ENCODE measurements at places on chromosomes 13 and 19. TPM values are rescaled to one million over a fixed set of nuclear protein-coding genes. Genes with fewer than 3 reads are reported as not detected.

DNA sequence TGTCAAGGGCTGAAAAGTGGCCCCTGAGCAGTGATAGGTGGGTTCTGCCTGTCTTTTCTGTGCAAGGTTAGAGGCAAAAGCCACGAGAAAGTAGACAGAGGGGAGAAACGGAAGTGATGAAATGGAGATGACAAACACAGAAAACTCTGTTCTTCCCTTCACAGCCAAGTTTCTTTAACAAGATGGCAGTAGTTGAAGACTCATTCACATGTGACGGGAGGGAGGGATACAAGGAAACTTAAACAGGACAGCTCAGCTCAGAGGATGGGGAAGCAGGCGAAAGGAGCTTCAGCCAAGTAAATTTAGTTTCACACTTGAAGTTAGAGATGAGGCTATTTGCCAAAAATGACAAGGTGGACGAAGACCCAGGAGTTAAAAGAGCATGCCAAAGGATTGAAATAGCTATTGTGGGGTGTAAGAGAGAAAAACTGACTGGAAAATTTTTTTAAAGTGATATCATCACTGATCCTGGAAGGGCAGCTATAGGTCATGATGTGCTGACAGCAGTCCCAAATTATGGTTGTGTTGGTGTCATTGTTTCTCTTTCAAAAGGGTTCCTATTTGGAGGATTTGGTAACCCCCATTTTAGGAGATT lies 347.9 kb downstream of the EFNB2 start:
- no peak for DNase-seq

DNA sequence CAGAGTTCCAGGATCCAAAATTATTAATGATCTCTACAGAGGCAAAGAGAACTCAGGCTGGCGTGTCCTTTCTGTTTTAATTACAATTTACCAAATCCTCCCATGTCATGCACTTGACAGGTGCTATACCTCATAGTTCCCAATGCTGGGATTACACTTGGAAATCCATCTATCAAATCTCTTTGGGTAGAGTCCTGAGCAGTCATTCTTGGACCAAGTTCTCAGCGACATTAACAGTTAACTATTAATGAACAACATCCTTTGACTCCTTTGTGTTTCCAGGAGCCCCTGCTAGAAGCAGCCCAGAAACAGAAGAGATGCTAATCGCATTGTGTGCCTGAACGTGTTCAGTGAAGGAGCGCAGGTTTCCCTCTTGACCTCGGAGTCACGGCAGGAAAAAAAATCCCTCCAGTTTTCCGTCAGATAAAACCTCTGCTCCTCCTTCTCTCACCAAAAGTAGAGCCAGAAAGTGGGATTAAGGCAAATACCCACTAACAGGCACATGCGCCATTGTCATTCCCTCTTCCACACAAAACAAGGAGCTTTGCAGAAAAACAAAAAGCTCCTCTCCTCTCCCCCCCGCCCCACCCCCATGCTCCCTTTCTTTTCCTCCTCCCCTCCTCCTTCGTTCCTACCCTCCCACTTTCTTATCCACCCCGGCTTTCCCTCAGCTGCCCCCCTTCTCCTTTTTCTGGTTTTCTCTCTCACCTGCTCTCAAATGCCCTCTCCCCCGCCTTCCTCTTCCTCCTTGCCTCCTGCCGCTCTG lies 224.7 kb downstream of the ZIC5 start:
- DNase-seq: no peak

- no peak for DNase-seq
Observed at GRCh38 chr19:32614916-32615315, 33.9 kb downstream of the PDCD5 start.

GRCh38 chr19:2315818-2316353 lies 7.9 kb upstream of the LINGO3 start:
- peak; percentile 19 for DNase-seq

GRCh38 chr13:104796581-104796980 lies 1730.4 kb upstream of the SLC10A2 start:
- no peak for DNase-seq

GRCh38 chr13:20109037-20109436 lies 51.8 kb downstream of the GJA3 start:
- no peak for DNase-seq

DNA sequence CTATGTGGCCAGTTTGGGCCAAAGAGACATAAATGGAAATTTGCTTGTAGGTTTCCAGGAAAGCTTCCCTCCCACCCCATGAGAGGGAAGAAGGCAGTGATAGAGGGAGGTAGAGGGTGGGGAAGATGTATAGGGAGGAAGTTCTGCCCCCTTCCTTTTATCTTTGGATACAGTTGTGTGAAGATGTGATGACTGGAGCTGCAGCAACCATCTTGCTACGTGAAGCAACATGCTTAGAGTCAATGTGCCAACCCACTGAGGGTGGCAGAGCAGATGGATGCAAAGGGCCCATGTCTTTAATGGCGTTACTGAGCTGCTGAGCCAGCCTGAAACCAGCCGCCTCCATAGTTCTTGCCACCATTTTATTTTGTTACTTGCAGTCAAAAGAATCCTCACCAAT lies 10.7 kb downstream of the VSIG10L start:
- no peak for DNase-seq

DNA sequence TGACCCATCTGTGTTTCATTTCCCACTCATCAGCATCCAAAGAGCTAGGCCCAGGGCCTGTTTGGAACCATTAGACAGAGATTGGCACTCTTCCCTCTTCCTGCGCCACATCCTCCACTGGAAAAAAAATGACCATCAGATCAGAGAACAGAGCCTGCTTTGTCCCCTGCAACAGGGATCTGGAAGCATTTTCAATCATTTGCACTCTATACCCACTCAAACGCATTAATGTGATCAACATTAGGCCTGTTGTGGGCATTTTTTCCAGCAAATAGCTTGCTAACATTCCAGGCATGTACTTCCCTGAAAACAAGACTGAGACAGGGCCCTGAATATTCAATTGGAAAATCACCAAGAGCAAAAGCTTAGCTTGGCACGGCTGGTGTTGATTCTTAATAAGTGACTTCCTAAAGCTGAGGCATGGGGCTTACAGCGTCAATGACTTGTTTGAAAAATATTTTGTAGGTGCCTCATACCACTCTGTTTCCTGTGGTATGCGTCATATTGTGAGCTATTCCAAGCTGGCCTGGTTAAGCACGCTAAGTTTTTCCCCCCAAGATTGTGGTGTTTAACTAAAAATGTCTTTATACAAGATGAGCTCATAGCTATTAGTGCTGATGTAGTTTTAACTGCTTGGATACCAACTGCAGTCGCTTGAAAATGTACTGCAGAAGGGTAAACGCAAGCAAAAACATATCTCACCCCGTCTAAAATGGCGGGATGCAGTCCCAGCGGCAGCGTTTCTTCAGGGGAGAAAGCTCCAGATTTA lies 404.4 kb downstream of the SPRY2 start:
- no peak for DNase-seq

DNA sequence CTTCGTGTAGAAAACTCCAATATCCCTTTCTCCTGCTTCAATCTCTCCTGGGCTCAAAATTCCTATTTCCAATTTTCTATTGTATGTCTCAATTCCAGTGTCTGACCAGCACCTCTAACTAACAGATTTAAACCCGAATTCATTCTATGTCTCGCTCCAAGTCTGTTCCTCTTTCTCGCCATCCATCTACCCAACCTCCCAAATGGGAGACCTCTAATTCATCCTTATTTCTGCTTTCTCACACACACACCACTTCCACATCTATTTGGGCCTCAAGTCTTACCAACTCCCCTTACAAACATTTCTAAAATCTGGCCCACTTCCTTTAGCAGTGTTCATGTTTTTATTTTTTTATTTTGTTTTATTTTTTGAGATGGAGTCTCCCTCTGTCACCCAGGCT lies 53.3 kb downstream of the MBD3L2B start:
- no peak for DNase-seq

DNA sequence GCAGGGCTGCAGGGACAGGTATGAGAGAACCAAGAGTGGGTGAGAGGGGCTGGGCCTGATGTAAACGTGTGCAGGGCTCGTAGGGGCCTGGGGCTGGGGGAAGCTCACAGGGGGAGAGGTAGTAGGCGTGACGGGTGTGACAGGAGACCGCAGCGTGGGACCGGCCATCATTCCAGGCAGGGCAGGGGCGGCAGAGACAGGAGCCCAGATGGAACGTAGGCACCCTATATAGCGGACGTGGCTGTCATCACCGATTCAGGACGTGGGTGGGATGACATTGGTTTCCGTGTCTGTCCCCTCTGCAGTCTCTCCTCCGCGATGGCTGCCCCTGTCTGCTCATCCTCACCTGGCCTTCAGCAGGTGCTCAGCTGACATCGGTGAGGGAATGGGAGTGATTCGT lies 48.4 kb downstream of the IER2 start:
- no peak for DNase-seq

GRCh38 chr19:19259741-19260140 lies 13.4 kb downstream of the TM6SF2 start:
- DNase-seq: no peak

- DNase-seq: no peak
Observed at GRCh38 chr13:46712524-46712923, 84.4 kb downstream of the ESD start.

- DNase-seq: no peak
Observed at GRCh38 chr19:5627395-5627904, 4.6 kb downstream of the SAFB start.

DNA sequence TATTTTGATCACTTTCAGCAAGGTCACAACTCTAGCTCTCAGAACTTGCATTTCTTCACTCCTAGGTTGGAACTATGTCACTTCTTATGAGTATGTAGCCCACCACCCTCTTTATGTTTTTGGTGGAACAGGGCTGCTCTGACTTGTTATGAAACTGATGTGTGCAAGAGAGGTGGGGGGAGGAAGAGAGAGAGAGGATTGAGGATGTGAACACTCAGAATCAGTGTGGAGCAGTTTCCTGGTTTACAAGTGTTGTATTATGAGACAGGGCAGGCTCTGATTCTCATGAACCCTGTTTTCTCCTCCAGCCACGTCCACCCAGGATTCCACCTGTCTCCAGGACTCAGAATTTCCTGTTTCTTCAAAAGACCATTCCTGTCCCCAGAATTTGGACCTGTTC lies 16.1 kb downstream of the ZNF317 start:
- no peak for DNase-seq

DNA sequence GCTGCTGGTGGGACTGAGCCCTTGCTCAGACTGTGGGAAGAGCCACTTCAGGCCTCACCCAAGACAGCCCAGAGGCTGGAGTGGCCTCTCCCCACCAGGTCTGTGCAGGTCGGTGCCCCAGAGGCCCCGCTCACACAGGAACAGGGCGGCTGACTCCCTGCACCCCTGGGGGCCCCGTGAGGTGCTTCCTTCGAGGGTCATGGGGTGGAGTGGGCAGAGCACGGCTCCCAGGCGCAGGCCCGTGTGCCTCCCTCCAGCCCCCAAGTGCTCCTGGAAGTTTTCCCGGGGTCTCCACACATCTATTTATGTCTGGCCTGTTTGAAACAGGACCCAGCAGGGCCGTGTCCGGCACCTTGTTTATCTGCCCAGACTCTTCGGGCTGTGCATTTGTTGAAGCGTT lies 9.5 kb upstream of the TMEM255B start:
- no peak for DNase-seq

DNA sequence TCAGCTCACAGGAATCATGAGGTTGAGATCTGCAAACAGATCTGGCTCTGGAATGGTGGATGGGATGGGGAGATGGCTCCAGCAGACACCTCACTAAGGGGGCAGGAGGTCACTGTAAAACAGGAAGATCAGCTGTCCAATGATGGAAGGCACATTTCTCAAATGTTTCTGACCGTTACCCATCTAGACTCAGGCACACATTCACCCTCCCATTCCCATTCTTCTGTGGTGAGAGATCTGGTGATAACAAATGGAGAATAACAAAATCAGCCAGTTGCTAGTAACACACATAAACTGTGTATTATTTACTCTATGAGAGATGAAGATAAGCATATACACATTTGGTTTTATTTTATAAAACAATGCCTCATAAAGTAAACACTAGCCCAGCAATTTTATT lies 235.9 kb downstream of the TSHZ3 start:
- no peak for DNase-seq

- no peak for DNase-seq
Observed at GRCh38 chr19:18308051-18308947, 14.6 kb downstream of the LSM4 start.

DNA sequence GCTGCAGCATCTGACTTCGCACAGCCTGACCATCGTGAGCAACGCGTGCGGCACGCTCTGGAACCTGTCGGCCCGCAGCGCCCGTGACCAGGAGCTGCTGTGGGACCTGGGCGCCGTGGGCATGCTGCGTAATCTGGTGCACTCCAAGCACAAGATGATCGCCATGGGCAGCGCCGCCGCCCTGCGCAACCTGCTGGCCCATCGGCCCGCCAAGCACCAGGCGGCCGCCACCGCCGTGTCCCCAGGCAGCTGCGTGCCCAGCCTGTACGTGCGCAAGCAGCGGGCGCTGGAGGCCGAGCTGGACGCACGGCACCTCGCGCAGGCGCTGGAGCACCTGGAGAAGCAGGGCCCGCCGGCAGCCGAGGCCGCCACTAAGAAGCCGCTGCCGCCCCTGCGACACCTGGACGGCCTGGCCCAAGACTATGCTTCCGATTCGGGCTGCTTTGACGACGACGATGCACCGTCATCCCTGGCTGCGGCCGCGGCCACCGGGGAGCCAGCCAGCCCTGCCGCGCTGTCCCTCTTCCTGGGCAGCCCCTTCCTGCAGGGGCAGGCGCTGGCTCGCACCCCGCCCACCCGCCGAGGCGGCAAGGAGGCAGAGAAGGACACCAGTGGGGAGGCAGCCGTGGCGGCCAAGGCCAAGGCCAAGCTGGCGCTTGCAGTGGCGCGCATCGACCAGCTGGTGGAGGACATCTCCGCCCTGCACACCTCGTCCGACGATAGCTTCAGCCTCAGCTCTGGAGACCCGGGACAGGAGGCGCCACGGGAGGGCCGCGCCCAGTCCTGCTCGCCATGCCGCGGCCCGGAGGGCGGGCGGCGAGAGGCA lies 13.6 kb downstream of the C19orf25 start:
- DNase-seq: no peak

DNA sequence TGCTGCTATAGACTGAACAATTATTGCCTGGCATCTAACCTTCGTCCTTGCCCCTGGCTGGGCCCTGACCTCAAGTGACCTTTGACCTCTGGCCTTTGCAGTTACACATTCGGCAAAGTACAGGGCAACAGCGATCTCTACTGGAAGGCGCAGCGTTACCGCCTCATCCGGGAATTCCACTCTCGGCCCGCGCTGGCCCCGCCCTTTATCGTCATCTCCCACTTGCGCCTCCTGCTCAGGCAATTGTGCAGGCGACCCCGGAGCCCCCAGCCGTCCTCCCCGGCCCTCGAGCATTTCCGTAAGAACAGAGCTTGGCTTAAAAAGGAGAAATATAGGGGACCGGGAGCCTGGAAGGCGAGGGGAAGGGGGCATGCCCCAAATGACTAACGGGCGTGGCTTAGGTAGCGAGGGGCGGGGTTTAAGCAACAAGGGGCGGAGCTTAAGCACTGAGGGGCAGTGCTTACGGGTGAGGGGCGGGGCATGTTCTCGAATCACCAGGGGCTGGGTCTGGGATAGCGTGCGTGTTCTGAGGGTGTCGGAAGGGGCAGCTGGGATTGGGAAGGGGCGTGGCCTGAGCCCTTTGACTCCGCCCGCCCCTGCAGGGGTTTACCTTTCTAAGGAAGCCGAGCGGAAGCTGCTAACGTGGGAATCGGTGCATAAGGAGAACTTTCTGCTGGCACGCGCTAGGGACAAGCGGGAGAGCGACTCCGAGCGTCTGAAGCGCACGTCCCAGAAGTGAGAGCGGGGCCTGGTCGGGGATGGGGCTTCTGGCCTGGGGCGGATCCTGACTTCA lies 52.7 kb downstream of the TRPM4 start:
- no peak for DNase-seq

The NRTN gene
- total RNA-seq: 1.6 TPM

The TLE2 gene
- 23.0 TPM for total RNA-seq

The ALG11 gene
- total RNA-seq: 32.4 TPM

The CEACAM4 gene
- total RNA-seq: 1.0 TPM

The DIAPH3 gene
- 0.22 TPM for total RNA-seq

The ZNF345 gene
- 16.4 TPM for total RNA-seq

The GNA15 gene
- 1.8 TPM for total RNA-seq

The F2RL3 gene
- total RNA-seq: 0.30 TPM
